NCI-H1930 (cell line): ENCODE measurements at places on chromosomes 13 and 19.

DNA sequence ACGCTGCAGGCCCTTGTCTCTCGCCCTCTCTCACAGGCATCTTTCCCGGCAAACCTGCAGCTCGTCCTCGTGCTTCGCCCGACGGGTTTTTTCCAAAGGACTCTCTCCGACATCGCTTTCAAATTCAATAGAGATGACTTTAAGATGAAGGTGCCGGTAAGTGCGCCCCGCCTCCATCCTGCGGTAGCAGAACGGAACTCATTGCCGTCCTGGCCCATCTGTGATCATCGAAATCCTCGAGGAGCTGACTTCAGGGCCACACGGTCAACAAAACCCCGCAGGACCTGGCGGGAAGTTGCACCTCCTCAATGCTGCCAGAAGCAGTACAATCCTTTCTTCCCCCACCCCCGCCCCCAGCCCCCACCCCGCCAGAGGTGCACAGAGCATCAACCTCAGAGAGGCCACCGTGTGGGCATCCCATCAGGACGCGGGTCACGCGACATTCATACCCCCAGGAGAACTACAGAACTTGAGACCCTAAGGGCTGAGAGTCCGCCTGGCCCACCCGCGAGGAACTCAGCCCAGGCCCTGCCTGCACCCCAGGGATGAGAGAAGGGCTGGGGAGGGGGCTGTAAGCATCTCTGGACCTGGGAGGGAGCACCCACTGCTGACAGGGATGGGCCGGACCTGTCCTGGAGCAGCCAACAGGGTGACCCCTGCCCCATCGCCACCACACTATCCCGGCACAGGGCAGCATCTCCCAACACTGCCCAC lies 44.9 kb upstream of the F7 start:
- DNase-seq = no peak

DNA sequence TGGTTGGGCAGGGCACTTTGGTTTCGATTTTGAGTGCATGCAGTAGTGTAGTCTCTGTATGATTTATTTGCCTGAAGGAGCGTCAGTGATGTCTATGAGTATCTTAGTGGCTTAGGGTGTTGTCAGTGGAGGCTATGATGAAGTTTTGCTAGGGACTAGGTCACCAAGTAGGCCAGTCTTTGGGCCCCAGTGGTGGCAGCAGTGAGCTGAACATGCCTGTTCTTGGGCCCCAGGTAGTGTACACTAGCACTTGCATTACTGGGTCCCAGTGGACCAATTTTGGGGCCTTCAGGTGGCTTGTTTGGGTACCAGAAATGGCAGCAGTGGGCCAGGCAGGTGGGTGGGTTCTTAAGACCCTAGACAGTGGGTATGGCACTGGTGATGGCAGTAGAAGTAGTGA lies 598.7 kb upstream of the SPRY2 start:
- no peak for DNase-seq

- no peak for DNase-seq
Measured at GRCh38 chr13:98664924-98665637, 87.4 kb downstream of the SLC15A1 start.

DNA sequence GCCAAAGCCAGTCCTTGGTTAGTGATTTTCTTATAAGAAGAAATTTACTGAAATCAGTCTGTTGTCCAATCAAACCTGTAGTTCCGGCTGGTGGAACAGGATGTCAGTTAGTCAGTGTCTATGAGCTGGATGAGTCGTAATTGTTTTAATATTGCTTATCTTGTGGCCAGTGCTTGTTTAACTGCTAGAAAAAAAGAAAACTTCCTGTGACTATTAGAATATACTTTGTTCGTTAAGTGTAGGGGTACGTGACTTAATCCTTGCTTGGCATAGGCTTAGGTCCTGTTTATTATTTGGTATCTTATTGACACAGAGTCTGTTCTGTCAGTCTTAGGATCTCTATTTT lies 1484.8 kb upstream of the MIR17HG start:
- no peak for DNase-seq

- no peak for DNase-seq
Measured at GRCh38 chr13:66520511-66521355, 709.4 kb downstream of the PCDH9 start.

DNA sequence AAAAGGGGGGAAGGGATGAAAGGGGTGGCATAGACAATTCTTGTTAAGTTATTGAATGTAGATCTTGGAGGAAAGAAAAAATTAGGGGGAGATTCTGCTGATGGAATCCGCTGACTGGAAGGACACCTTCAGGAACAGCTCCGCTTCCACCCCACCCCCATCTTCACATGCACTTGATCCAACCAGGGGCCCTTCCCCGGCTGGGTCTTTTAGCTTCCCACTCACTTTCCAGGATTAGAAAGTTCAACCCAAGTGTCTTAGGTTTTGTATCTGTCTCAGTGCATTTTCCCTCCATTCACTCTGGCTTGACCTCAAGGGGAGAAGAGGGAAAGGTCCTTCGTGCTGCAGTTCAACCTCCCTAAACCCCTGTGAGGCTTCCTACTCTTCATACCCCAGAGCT lies 141.4 kb downstream of the IRS2 start:
- no peak for DNase-seq

DNA sequence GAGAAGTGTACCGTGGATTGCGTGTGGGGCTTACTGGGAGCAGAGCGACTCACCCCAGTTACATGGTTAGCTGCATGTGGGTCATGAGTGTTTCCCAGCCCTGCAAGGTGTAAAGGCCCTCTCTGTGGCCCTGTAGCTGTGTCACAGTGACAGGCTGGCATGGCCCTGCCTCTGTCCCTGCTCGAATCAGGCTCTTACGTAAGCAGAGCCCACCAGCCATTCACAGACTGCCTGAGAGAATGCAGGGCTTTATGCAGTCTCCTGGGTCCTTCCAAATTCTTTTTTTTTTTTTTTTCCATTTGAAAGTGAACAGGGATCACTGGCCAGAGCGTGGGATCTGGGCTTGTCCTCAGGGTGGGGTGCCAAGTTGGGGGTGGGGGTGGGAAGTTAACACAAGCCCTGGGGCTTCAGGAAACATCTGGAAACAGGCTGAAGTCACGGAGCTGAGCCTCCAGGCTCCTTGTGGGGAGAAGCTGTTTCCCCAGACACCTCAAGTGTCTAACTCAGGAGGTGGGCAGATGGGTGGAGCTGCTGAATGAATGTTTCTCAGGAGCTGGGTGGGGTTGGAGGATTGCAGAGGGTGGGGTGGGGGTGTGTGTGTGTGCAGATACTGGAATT lies 13.4 kb downstream of the TECR start:
- no peak for DNase-seq

- no peak for DNase-seq
Measured at GRCh38 chr13:33758113-33758512, 59.8 kb upstream of the RFC3 start.

DNA sequence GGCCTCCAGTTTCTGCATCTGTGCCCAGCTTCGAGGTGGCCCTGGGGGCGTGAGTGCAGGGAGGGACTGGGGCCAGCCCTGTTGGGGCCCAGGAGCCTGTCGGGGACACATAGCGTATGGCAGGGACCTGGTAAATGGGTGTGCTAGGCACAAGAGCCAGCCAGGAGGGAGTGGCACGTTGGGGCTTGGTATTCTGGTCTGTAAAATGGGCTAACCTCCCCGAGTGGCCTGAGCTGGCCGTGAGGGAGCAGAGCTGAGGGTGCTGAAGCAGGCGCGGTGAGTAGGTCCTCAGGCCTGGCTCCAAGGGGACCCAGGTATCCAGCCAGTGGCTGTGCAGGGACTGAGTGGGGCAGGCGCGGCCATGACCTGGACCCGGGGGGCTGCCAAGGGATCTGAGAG lies 4.3 kb downstream of the PTOV1 start:
- DNase-seq = no peak

GRCh38 chr19:18895824-18896341 lies at the start of gene CERS1:
TSS of gene CERS1 (minus strand) at chr19:18896158. CDS start at chr19:18896072, 86 bp downstream.
- peak; percentile 30 for DNase-seq

- DNase-seq = no peak
Measured at GRCh38 chr13:46914341-46914740, 17.5 kb upstream of the HTR2A start.

DNA sequence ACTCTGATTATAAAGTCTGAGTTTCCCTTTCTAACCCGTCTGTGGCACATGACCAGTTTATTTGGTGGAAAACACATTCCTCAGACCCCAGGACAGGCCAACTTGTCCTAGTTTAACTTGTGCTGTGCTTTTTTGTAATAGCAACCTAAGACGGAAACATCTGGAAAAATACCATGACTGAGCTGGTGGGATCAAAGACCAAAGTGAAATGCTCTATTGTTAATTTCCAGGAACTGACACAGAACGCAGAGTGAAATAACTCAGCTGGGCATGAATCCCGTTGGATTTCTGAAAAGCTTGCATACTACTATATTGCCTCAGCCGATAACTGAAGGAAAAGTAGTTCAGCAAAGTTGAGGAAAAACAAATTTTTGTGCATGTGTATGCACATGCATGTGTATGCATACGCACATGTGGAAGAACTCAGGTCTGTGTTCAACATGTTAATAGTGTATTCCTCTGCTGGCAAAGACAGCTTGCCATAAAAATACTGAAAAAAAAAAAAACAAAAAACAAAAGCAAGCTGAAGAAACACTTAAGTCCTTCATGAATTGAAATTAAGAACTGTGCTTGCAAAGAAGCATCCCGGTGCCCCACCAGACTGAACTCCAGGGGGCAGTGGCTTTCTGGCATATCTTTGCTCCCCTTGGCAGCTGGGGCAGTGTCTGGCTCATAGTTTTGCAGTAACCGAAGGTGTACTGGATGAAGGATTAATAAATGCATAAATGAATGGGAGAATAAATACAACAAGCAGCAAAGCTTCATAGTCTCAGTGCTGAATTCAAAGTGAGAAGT lies 187.8 kb downstream of the LHFPL6 start:
- DNase-seq = no peak

GRCh38 chr19:53545271-53546065 lies 7.5 kb downstream of the ZNF331 start:
- DNase-seq = no peak

DNA sequence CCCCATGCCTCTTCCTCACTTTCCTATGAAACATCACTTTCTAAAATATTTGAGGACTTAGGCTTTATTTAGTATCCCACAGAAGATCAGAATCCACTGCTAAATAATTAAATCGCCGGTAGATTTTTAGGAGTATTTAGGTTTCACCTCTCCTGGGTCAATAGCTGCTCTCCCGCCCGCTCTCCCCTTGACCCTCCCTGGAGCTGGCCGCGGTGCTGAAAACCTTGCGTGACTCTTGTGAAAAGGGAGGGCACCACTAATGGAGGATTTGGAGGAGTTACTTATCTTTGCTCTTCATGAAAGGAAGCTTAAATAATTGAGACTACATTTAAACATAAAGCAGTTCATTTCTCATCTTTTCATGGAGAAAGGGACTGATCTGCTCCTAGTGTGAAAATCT lies 14.1 kb downstream of the POU4F1 start:
- no peak for DNase-seq

DNA sequence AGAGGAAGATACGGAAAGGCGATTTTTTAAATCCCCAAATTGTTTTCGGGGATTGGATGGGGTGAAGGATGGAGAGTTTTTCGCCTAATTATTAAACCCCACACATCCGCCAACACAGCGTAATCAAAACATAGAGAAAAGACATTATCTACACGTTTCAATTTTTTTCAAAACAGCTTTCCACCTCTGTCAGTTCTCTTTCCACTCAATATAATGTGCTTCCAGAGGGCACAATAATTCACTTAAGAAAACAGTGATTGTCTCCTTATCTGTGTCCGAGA lies 435 bp upstream of the OBI1 start:
- DNase-seq = no peak

DNA sequence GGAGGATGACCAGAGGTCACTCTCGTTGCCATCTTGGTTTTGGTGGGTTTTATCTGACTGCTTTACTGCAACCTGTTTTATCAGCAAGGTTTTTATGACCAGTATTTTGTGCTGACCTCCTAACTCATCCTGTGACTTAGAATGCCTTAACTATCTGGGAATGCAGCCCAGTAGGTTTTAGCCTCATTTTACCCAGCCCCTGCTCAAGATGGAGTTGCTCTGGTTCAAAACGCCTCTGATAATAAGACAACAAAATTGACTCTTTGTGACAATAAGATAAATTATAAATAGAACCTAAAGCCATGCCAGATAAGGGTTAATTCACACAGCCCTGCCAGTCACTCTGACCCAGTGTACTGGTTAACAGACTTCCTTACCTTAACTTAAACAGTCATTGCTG lies 267.7 kb upstream of the MAB21L1 start:
- DNase-seq = no peak

DNA sequence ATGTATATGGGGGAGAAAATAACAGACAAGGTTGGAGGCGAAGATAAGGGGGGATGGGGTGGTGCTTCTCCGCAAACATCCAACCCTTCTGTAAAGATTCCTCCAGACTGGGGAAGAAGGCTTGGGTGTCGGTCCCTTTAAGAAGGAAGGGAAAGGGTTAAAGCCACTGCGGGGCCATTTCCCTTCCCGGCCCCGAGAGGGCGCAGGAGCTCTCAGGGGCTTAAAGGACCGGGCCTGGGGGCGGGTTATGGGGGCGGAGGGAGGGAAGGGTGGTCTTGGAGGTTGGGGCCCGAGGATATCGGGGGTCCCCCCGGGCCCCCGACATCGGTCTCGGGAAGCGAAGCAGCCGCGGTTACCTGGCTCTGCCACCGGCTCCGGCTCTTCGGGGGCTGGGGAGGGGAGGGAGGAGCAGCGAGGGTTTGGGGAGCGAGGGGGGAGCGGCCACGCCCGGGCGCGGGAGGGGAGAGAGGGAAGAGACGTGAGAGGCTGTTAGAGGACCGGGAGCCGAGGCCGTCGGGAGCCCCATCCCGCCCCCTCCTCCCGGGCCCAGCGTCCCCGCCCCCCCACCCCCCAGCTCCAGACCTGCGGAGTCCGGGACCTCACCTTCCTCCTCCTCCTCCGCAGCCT lies 2.8 kb downstream of the TNNT1 start:
- DNase-seq = peak; percentile 77

- DNase-seq = no peak
Measured at GRCh38 chr19:38385804-38386257, 2.0 kb downstream of the GGN start.

- DNase-seq = no peak
Measured at GRCh38 chr19:22601906-22602630, 32.1 kb upstream of the ZNF492 start.

- no peak for DNase-seq
Measured at GRCh38 chr19:56423985-56424353, 19.8 kb downstream of the ZNF583 start.

- no peak for DNase-seq
Measured at GRCh38 chr19:13778847-13779246, 4.6 kb downstream of the C19orf53 start.

DNA sequence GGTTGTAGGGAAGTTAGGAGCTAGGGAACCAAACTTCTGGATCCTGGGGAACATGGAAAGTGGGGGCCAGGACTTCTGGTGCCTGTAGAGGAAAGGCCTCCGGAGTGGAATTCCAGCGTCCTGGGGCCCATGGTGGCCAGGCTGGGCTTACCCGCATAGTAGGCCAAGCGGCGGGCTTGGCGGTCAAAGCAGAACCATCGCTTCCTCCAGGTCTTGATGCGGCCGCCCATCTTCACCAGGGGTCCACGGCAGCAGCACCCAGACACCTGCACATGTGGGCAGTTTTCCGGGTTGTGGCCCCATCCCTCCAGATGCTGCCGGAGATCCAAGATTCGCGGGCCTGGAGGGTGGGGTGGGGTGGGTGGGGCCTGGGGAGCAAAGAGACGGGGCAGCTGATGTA lies 13.8 kb upstream of the LYPD3 start:
- no peak for DNase-seq
